Transverse colon (tissue), 4 donors: ENCODE measurements at places on chromosomes 16 and 17.

DNA sequence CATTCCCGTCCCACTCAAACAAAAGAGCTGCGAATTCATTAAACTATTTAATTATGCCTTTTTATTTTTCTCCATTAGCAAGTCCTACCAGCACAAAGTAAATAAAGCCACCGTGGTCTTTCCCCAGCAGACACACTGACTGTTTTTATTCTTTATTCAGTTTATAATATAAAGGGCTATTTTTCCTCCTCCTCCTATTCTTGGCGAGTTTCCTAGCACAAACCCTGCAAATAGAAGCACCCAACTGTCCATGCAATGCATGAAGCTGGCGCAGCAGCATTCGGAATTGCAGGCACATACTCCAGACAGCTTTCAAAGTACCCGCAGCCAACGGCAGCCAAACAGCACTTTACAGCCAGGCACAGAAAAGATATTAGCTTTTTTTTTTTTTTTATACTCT is 583.4 kb upstream of the PSMD7 start:
- no peak for DNase-seq

DNA sequence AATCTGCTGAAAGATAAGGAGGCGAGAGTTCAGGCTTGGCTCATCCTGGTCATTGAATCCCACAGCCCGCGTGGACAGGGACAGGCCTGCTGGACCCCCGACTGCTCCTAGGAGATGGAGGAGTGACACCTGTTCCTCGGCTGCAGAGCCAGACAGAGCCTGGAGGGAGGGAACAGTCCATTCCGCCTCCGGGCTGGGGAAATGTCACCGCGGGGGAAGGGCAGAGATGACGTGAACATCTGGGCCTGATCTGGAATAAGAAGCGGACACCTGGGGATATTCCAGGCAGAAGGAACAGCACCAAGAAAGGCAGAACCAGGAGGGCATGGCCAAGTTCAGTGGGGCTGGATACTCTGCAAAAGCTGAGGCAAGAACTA is 1.5 kb downstream of the ZNF747 start:
- DNase-seq: no peak

- peak; percentile 33 for DNase-seq
Observed at GRCh38 chr17:50501054-50501453, 7.2 kb upstream of the MYCBPAP start.

- DNase-seq: no peak
Observed at GRCh38 chr17:9973669-9974447, 68.8 kb upstream of the RCVRN start.

GRCh38 chr16:29862383-29862883 is 593 bp downstream of the CDIPT start:
- peak; percentile 41 for DNase-seq

- no peak for DNase-seq
Observed at GRCh38 chr17:49353607-49354006, 8.4 kb downstream of the ZNF652 start.
